ENCODE measurements at places on chromosomes 2 and 18. TPM values are rescaled to one million over a fixed set of nuclear protein-coding genes. Genes with fewer than 3 reads are reported as not detected.

- DNase-seq = no peak
These were observed 6.9 kb upstream of the DPYSL5 start for GRCh38 chr2:26840937-26841610.

GRCh38 chr2:27118525-27119329, at the start of gene CGREF1:
CGREF1 (minus strand) TSS chr2:27119128; CDS start chr2:27104366, 14,762 bp downstream.
- peak; percentile 42 for DNase-seq

DNA sequence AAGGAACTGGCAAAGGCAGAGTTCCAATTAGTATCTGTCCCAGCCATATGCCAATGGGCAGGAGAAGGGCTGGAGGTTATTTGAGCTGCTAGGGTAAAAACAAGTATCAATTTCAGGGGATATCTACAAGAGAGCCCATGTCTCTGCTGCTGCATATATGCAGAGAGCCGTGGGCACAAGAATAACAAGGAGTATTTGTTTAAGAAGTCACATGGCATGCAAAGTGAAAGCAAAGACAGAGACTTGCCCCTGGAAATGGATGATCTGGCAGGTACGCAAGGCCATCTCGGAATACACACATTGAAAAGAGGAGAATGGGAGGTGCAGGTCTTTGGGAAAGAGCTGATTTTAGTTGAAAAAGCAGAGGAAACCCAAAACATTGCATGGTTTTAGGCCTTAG, 170.6 kb downstream of the EVA1A start:
- DNase-seq = no peak

GRCh38 chr2:62467100-62467474, 38.9 kb downstream of the TMEM17 start:
- DNase-seq = no peak

DNA sequence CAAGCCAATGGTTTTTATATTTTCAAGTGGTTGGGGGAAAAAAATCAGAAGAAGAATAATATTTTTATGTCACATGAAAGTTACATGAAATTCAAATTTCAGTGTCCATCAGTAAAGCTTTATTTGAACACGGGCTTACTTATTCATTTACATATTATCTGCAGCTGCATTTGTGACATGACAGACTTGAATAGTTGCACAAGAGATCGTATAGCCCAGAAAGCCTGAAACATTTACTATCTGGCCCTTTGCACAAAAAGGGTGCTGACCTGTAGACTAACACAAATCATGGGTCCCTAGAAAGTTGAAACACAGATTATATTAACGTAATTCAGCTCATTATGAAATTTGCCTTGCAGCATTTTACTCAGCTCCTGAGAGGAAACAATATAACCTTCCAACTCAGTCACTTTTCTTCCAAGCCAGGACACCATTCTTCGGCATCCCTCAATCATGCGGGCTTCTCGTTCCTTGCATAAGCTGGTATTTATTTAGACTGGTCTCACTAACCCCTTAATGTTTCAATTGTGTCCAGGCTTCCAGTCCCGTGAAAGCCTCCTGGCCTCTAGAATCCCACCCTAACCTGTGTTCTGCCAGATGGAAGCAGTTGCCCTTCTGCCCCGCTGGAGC, 402.7 kb downstream of the SETBP1 start:
- no peak for DNase-seq

- DNase-seq = peak; percentile 76
These were observed 85.2 kb upstream of the NDUFV2 start for GRCh38 chr18:9017167-9017904.

GRCh38 chr2:210072922-210073509, 70.6 kb downstream of the RPE start:
- DNase-seq = peak; percentile 29

- no peak for DNase-seq
These were observed 76.2 kb downstream of the CDK15 start for GRCh38 chr2:201882353-201883090.

DNA sequence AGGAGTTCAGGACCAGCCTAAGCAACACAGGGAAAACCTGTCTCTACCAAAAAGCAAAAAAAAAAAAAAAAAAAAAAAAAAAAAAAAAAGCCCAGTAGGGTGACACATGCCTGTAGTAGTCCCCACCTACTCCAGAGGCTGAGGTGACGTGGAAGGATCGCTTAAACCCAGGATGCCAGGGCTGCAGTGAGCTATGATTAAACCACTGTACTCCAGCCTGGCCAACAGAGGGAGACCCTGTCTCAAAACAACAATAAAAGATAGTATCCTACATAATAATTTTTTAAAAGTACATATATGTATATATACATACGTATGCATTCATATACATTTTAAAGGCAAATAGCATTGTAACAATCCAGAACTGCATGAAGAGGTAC, 51.7 kb downstream of the SOS1 start:
- DNase-seq = no peak

GRCh38 chr2:153100151-153100550, 378.4 kb downstream of the RPRM start:
- DNase-seq = no peak

- DNase-seq = peak; percentile 81
These were observed 88.6 kb upstream of the BCL11A start for GRCh38 chr2:60641811-60642788.

DNA sequence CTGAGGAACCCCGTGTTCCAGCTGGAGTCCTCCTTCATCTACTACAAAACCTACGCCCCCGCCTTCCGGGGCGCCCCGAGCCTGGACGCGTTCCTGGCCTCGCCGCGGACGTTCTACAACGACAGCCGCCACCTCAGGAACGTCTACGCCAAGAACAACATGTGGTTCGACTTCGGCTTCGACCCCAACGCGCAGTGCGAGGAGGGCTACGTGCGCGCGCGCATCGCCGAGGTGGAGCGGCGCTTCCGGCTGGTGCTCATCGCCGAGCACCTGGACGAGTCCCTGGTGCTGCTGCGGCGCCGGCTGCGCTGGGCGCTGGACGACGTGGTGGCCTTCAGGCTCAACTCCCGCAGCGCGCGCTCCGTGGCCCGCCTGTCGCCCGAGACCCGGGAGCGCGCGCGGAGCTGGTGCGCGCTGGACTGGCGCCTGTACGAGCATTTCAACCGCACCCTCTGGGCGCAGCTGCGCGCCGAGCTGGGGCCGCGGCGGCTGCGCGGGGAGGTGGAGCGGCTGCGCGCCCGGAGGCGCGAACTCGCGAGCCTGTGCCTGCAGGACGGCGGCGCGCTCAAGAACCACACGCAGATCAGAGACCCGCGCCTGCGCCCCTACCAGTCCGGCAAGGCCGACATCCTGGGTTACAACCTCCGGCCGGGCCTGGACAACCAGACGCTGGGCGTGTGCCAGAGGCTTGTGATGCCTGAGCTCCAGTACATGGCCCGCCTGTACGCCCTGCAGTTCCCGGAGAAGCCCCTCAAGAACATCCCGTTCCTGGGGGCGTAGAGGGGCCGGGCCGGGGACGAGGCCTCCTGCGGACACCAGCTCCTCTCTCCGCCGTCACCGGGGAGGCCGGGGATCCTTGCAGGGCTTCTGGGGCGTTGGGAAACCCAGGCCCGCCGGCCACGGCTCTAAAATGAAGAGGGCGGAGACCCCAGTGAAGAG, 5.3 kb upstream of the NEU4 start:
- peak; percentile 59 for DNase-seq

- DNase-seq = no peak
These were observed 371.8 kb upstream of the HS6ST1 start for GRCh38 chr2:128690431-128690830.

- no peak for DNase-seq
These were observed 341.5 kb upstream of the ATP5MC3 start for GRCh38 chr2:175523001-175523400.

- DNase-seq = no peak
These were observed 157.6 kb downstream of the ATAD2B start for GRCh38 chr2:23769364-23769763.

GRCh38 chr2:55112229-55113031, 62.2 kb upstream of the RTN4 start:
- DNase-seq = peak; percentile 77

GRCh38 chr2:148948868-148949267, 73.8 kb downstream of the KIF5C start:
- DNase-seq = no peak

DNA sequence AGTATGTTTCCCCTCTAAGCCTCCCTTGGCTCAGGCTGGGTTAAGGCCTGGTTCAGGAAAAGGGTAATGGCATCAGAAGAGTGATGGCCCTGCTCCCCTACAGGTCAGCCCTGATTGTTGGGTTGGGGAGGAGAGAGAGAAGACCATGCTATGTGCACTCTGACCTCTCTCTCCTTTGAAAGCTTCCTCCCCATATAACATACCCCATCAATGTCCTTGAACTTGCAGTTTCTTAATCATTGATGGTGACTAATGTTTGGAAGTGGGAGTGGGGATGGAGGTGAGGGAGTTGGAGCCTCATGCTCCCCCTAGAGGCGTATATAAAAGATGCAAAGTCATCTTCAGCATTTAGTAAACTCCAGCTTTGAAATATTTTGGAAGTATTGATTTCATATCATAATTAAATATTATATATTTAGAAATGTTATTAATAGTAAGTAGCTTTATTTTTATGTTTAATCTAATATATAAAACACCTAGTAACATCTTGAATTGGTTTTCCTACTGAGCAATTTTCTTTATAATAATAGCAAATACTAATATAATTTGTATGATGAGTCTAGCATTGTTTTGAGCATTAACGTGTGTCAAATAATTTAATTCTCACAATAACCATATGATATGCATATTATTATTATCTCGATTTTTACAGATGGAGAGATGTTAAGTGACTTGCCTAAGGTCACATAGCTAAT, 8.8 kb downstream of the PLCL1 start:
- DNase-seq = peak; percentile 37

Gene CD28
- not detected for total RNA-seq

Gene PLCD4
- total RNA-seq = 0.52 TPM

Gene EPG5
- 31.1 TPM for total RNA-seq

Gene KIAA2012
- not detected for total RNA-seq

Gene RAX
- not detected for total RNA-seq

All from hepatocyte (in vitro differentiated cells).